AG09309 (cell line): ENCODE measurements at places on chromosomes 11 and 22.

DNA sequence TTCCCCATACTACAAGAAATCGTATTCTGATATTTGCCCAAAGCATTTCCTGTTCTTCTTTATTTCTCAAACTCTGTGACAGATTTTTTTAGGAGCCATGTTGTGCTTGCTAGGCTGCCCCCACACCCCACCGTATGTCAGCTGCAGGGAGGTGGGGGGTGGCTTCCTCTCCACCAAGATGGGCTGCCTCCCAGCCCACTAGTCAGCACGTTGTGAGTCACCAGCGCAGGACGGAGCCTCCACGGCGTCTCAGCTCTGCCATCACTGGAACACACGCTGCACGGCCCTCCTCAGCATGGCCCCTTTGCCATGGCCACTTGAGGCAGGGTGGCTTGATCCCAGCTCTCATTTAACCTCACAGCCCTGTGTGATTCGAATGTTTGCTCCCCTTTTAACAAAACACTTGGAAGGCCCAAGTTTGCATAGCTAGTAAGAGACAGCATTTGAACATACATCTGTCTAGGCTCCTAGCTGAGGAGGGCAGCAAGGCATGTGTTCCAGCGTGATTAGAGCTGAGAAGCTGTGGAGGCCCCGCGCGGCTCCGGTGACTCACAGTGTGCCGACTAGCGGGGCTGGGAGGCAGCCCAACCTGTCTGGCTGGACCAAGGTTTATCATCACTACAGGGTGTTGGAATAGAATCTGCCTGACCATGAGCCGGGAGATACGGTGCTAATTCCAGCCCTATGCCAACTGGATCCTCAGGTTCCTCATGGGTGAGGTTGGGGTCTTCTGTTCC lies 180.7 kb upstream of the NCAM1 start:
- no peak for DNase-seq

GRCh38 chr22:36640106-36640672 lies 63.4 kb downstream of the CACNG2 start:
- no peak for DNase-seq

GRCh38 chr11:100068116-100068515 lies 619.0 kb upstream of the ARHGAP42 start:
- no peak for DNase-seq

DNA sequence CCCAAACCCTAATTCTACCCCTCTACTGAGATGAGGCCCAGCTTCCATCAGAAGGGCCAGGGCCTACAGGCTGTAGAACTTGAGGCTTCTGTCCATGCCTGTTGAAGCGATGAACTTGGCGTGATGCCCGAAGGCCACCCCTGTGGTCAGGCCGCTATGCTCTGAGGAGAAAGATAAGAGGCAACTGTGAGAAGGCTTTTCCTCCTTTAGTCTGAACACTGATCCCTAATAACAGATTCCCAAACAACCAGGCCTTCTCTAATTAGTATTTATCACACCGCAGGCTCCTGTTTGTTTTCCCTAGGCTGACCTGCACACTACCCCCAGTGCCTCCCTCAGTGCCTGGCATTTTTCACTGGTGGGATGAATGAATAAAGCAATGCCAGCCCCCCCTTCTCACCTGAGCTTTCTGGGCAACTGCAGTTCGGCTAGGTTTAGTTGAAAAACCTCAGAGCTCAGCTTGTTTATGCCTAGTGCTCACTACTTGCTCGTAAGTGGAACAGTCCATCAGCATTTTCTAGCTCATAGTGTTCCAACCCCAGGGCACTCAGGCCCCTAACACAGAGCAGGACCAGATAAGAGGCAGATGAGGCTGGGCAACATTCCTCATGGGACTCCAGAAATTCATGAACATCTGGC lies 15.2 kb downstream of the PRPF19 start:
- no peak for DNase-seq

DNA sequence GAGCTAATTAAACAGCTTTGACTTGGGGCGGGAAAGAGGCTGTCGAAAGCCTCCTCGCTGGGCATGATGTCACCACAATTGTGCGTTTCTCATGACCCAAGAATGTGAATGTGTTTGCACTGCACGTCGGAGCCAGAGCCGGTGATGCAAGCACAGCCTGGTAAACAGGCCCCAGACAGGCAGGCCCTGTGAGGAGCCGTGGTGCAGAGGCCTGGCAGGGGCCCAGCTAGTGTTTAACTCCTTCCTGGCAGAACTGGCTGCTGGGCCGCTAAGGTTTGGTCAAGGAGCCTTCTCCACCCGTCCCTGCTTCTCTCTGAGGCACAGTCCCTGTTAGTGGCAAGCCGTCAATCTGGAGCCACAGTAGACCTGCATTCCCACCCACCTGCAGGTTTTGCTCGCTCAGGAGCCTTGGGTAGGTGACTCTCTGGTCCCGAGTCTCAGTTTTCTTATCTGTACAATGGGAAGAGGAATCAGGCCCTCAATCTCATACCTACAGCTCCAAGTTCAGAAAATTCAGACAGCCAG lies 25.4 kb upstream of the SMTN start:
- DNase-seq = peak; percentile 92

DNA sequence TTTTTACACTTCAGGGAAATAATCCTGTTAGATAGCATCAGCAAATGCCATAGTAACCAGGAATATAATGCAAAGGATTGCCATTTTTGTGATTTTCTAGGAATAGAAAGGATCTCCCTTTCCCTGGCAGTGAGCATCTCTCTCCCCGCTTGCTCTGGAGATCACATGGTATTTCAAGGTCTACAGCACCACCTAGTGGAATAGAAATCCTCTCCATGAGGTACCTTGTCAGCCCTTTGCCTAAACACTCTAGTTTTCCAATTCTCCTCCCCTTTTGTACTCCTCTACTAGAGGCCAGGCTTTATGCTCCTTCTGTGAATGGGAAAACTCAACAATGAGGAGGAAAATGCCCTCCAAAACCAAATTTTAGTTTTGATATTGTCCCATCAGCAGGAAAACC lies 78.4 kb downstream of the XRRA1 start:
- no peak for DNase-seq

DNA sequence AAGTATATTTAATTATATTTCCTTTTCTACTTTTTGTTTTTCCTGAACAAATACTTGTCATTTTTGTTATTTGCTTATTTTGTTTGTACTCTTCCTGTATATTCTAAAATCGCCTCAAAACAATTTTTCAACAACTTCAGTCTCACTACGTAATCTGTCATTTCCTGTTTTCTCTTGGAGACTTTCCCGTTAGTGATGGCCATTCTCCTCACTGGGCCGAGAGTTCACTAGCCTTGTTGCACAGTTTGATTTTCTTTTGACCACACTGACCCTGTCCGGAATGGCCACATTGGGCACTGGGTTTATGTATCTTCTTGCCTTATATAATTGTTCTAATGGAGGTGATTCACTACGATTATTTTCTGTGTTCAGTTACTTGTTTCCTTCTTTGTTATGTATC lies 726.1 kb downstream of the FAM181B start:
- no peak for DNase-seq

DNA sequence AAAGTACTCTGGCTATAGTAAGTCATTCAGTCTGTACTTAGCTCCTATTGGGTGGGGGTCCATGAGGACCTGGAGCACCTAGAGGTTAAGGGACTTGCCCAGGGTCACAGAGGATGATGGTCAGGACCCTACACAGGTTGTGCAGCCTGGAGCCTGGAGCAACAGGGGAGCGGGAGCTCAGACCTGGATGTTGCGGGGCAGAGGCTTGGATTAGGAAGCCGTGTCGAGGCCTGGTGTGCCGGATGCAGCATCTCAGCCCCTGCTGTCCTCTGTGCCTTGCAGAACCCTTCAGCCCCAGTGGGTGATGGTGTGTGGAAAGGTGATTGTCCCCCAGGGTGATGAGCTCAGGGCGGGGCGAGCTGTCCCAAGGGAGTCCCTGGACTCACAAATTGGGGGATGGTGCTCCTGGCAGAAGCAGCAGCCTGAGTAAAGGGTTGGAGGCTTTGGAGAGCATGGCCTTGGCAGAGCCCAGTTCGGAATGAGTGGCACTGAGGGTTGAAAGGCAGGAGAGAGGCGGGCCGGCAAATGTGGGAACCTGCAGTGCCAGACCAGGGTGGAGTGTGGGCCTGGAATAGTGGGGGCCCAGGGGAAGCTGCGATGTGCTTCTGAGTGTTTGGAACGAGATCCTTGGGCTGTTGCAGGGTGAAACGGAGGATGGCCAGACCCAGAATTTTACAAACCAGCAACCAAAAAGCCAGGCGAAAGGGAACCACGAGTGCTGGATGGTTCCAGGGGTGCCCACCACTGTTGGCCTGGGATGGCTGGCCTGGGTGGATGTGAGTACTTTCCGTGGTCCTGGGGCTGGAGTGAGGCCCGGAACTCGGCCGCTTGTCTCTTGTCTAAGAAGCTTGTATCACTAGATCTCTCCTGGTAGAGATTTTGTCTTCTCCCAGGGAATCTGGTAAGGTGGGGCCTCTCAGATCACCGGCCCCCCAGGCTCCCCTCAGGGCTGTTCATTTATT lies 2.9 kb downstream of the TPCN2 start:
- DNase-seq = no peak

DNA sequence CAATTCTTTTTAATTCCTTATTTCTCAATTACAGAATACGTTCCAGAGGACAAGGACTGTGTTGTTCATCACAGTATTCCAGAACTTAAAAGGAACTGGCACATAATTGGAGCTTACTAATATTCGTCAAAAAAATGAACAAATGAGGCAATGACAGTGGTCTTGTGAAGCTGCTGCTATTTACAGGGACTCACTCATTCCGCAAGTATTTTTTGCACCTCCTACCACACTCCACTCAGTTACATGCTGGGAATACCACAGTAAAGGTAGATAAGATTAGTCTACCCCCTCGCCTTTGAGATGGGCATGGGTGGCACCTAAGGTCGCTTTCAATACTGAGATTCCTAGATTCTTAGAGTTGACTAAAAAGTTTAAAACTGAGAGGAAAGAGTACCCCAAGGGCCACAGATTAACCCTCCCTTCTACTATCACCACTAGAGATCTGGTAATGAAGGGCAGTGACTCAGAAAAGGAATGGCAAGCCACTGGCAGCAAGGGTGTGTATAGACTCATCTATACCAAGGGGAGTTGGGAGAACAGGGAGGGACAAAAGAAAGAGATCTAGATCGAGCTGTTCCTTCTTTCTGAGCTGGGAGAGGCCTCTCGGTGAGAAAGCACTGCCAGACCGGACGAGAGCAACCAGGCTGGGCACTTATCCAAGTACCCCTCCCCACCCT lies 85.0 kb downstream of the RPL27A start:
- no peak for DNase-seq

DNA sequence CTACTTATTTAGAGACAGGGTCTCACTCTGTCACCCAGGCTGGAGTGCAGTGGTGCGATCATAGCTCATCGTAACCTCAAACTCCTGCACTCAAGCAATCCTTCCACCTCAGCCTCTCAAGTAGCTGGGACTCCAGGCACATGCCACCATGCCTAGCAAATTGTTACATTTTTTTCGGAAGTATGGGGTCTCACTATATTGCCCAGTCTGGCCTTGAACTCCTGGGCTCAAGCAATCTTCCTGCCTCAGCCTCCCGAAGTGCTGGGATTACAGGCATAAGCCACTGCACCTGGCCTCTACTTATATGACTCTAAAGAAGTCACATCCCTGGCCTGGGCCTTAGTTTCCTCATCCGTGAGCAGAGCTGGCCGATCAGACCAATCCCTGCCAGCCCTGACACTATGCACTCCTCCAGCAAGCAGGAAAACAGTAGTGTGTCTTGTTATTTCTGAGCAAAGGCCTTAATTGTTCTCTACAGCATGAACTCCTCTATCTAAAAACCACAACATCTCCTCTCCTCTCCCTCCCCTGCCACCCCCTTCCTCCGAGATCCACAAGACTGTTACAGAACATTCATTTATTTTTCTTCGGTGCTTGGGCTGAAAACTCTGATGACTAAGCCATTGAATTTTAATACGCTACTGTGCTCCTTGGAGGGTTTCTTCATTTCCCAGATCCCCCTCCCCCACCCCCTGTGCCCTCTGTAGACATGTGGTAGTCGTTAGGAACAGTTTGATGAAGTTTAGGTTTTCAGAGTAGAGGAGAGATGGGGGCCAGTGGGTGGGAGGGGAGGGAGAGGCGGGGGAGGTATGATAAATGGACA lies 91.5 kb downstream of the ABTB2 start:
- DNase-seq = peak; percentile 82

DNA sequence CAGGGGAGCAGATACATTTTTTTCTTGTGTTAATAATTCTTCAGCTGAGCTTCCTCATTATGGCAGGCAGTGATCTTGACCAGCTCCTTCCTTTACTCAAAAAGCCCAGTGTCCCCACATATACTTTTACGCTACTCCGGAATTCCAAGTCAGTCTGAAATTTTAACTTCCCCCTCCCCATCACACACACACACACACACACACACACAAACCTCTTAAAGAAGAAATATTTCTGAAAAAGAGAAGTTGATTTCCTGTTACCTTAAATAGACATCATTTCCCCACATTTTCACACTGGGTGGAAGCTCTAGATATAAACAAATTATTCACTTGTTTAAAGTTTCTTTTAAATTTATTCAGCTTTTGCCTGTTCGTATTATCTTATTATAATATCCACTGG lies 113.9 kb downstream of the DBX1 start:
- DNase-seq = no peak

DNA sequence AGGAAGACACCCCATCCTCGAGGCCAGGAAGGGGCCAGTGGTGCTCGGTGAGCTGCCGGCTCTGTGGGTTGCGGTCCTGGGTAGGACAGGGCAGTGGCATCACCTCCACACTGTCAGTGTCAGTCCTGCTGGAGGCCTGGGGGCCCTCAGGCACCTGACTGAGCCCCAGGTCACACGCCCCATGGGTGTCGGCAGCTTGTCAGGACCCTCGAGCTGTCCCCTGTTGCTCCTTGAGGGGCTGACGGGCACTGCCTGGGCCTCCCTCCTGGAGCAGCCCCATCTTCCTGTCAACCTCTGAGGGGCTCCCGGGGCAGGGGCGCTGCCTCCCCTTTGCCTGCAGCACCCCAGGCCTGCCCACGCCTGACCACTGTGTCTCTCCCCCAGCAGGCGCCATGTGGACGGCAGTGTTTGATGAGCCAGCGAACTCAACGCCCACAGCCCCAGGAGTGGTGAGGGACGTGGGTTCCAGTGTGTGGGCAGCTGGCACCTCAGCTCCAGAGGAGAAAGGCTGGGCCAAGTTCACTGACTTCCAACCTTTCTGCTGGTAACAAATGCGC lies 35.4 kb downstream of the SBF1 start:
- DNase-seq = no peak

- DNase-seq = no peak
Observed at GRCh38 chr22:40853961-40854360, 2.5 kb downstream of the ST13 start.
